Dorsolateral prefrontal cortex (tissue), 122 donors: ENCODE measurements at places on chromosomes 7 and 10.

- DNase-seq, result no peak
These were observed 29.3 kb upstream of the GGCT start for GRCh38 chr7:30533886-30534285.

GRCh38 chr10:99364125-99364524 is 35.0 kb downstream of the CNNM1 start:
- no peak for DNase-seq

DNA sequence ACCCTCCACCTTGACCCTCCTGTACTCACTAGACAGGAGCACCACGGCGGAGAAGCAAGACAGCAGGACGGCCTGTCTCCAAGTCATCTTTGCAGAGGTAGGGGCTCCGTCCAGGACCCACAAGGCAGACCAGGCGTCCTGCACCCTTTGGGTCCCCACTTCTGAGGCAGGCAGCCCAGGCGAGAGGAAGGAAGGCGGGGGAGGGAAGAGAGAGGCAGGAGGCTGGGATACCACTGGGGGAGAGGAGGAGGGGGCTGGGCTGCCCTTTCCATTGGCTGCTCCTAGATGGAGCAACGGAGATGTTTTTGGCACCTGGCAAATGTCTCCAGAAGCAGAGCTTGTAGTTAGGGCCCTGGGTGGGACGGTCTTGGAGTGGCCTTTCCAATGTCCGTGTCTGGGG is at the start of gene UCMA:
Gene UCMA (minus strand): TSS at position 203 of the 400 bp plus-strand sequence. CDS start 116 bp downstream, at position 87.
- DNase-seq, result no peak

DNA sequence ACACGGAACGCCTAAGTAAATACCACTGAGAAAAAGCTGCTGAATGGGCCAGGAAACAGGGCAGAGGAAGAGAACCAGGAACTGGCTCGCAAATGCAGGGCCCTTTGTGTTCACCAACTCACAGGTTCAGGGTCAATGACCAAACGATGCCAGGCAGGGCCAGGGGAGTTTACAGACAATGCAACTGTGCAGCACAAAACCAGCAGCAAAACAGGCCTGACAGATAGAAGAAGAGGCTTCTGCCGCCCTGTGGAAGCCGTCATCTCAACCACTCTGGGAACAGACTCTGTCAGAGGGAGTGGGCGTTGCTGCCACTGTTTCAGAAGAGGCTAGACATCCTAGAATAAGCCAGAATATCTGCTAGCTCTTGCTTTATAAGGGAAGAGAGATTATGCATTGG is 117.9 kb downstream of the KMT2E start:
- peak; percentile 74 for DNase-seq

DNA sequence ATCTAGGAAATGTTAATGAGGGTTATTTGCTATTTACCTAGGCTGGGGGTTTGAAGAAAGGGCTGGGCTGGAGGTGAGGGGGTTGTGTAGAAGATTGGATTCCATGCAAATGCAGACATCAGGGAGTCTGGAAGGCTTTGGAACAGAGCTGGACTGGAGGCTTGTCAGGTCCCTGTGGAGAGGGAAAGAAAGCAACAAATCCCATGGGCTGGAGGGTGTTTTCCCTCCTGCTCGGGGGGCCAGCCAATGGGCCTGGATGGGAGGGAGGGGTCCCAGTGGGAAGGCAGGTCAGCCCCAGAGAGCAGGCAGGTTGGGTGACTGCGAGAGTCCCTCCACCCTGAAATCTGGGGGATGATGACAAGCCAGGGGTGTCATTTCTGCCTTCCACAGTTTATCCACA is 431.8 kb downstream of the RPS24 start:
- DNase-seq, result no peak

DNA sequence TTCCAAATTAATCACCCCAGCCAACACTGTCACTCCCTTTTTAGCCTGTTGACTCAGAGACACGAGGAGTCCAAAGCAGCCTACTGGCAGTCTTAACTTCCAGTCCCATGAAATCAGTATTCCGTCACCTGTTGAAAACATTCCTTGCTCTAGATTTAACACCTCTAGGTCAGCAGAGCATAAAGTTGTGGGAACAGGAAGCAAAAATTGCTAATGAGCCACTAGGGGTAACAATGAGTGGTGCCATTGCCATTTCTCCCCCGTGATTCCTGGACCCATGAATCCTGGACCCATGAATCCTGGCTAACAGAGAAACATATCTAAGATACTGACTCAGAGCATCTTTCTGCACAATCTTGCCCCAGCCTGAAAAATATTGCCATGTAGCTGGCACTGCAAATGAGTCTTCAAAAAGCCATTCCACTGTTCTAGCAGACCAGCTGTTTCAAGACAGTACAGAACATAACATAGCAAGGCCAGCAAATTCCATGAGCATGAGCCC is 252.7 kb upstream of the PTER start:
- DNase-seq, result no peak

DNA sequence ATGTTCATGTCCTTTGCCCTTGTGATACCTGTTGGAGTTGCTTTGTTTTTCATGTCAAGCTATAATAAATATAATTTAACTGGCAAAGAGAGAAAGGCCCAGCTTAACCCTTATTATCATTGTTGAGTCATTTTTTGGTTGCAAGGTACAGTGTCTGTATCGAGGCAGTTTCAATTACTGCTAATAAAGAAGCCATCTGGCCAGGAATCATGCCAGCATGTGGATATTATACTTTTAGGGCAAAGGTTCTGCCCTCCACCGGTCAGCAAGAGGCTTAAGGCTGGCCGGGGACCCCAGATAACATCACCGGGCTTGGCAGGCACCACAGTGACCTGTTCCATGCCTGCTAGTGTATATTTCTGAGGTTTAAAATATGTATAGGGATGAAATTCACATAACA is 9.0 kb upstream of the CYP3A4 start:
- DNase-seq, result no peak

DNA sequence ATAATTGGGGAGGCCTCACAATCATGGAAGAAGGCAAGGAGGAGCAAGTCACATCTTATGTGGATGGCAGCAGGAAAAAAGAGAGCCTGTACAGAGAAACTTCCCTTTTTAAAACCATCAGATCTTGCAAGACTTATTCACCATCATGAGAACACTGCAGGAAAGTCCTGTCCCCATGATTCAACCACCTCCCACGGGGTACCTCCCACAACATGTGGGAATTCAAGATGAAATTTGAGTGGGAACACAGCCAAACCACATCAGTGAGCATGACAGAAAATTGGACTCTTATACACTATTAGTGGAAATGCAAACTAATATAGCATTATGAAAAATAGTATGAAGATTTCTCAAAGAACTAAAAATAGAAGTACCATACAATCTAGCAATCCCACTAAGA is 271.2 kb downstream of the MAGI2 start:
- no peak for DNase-seq

GRCh38 chr7:22549051-22549450 is 49.1 kb upstream of the STEAP1B start:
- DNase-seq, result no peak

DNA sequence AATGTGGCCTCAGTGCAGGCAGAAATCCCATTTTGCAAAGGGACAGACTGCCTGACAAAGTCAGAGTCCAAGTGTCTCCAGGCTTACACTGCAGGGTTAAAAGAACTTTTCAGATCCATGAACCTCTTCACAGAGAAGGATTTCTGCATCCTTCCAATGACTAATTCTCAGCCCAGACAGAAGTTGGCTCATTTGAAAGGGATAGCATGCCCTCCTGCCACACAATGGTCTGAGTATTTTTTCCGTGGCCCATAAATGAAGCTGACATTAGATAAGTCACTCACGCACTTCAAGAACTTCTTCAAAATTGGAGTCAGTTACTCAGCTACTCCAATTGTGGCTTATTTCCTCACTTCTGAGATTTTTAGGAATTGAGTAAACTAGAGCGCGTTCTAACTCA is 170.2 kb downstream of the PLXNA4 start:
- no peak for DNase-seq

GRCh38 chr10:76251841-76252671 is 820.6 kb downstream of the LRMDA start:
- DNase-seq, result no peak

DNA sequence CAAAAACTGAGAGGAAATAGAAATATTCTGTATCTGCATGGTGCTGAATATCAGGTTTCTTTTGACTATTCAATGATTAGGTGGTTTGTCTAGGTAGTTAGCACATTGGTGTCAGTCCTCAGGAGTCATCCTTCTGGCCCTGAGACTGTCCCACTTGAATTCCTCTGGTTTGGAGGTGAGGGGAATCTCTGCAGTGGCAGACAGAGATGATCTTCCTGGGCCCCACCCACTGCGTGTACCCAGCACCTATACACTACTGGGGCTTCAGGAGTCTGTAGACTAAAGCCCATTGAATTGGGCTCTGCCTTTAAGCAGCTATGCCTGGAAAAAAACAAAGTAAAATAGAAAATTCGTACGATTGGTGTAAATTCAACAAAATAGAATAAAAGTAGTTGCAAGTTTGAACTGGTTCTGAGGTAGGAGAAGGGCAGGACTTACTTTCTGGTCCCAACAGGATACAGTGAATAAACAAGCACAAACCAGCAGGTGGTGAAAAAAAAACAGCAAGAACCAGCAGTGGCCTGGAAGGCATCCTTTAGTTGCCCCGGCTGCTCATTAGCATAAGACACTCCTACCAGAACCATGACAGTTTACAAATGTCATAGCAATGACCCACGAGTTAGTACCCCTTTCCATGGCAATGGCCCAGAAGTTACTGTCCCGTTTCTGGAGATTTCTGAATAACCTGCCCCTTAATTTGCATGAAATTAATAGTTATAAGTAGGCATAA is 1.7 kb downstream of the LIPM start:
- no peak for DNase-seq

DNA sequence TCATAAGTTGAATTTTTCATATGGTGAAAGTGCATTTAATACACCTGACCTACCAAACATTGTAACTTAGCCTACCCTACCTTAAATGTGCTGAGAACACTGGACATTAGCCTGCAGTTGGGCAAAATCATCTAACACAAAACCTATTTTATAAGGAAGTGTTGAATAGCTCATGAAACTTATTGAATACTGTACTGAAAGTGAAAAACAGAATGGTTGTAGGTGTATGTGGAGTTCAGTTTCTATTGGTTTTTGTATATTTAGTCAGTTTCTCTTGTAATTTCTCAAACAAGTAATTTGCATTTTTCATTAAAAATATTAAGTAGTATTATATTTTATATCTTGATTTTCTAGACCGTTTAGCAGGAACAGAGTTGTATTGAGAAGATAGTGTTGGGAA is 15.3 kb downstream of the CCDC7 start:
- no peak for DNase-seq

GRCh38 chr10:32929634-32930033 is 28.4 kb downstream of the ITGB1 start:
- DNase-seq, result no peak

GRCh38 chr7:13017333-13017857 is 330.0 kb downstream of the ARL4A start:
- no peak for DNase-seq

- no peak for DNase-seq
These were observed 165.7 kb downstream of the ELMO1 start for GRCh38 chr7:37282927-37283326.

DNA sequence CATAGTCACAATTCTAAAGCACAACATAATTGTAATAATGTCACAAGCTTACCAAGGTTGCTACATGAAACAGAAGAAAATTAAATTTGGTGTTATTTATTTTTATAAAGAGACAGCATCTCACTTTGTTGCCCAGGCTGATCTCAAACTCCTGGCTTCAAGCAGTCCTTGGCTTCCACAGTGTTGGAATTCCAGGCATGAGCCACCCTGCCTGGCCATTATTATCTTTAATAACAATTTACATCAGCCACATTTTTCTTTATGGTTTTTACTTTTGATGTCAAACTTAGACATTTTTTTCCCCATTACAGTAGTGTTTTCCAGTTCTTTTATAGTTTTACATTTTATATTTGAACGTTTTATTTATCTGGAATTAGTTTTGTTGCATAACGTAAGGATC is 46.7 kb downstream of the BMPR1A start:
- DNase-seq, result no peak

GRCh38 chr10:8407501-8408021 is 353.1 kb downstream of the GATA3 start:
- DNase-seq, result no peak

DNA sequence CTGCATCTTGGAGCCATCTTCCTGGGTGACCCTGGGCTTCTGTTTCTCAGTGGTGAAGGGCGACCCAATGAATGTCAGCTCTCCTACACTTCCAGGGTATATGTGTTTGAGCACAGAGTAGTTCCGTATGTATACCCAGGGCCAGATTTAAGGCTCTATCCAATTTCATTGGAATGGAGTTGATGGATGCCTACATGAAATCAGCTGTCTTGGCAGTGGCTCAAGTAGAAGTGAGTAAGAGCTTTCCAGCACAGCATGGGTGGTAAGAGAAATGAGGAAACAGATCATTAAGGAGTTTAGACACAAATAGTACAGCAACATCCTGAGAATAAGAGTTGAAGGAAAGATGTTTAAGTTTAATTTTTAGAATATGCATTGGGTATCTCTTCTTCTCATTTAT is 433.0 kb downstream of the PAXIP1 start:
- no peak for DNase-seq

GRCh38 chr7:107971613-107972012 is 31.3 kb downstream of the LAMB1 start:
- DNase-seq, result no peak

- DNase-seq, result peak; percentile 71
These were observed 37.8 kb upstream of the PSAP start for GRCh38 chr10:71888623-71889387.

DNA sequence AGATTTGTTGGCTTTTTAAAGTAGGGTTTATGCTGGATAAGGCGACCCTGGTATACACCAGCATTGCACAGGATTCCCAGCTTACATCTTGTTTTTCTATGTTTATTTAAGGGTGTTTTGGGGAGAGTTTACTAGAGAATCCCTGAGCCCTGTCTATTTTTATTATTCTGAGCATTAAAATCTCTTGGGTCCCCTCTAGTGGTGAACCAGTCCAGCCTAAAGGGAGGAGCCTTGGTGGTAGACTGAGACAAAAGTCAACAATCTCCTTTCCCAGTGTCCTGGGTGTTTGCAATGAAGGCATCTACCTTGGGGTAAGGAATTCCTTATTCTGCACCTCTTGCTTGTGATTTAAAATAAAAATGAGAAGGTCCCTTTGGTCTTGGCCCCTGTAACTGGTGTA is 38.2 kb downstream of the ANTXRL start:
- DNase-seq, result no peak

GRCh38 chr10:31612082-31612481 is 293.1 kb downstream of the ZEB1 start:
- DNase-seq, result no peak

DNA sequence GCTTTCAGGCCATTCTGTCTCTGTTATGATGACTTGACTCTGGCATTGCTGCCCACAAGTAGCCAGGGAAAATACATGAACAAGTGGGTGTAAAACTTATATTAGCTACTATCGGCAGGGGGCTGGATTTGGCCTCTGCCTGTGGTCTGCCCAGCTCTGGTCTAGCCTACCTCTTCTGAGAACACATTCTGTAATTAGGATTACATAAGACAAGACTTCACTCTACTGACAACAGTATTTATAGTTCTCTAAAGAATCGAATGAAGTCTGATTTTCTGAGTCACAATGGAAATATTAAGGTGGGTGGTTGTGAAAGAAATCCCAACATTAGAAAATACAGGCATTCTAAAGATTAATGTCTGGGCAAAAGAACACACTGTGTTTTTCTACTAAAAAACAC is 55.5 kb downstream of the DLD start:
- DNase-seq, result no peak

- no peak for DNase-seq
These were observed 125.4 kb downstream of the ITIH5 start for GRCh38 chr10:7541137-7542087.
